CD4-positive, alpha-beta T cell (primary cell): ENCODE measurements at places on chromosomes 1 and 21. TPM values are rescaled to one million over a fixed set of nuclear protein-coding genes. Genes with fewer than 3 reads are reported as not detected.

The NUP210L gene
- 0.03 TPM for total RNA-seq

The SPRR5 gene
- not detected for total RNA-seq

The ETNK2 gene
- total RNA-seq: 11.7 TPM

The SPRR1A gene
- total RNA-seq: not detected

The SOAT1 gene
- total RNA-seq: 37.2 TPM

The TNFRSF18 gene
- 17.8 TPM for total RNA-seq

The FCER1G gene
- total RNA-seq: 2.0 TPM

The KIFAP3 gene
- total RNA-seq: 12.1 TPM

The ADAMTS4 gene
- 0.28 TPM for total RNA-seq

The ABCG1 gene
- total RNA-seq: 116 TPM

The CCDC185 gene
- total RNA-seq: not detected

The PTPRC gene
- 661 TPM for total RNA-seq

The COL24A1 gene
- total RNA-seq: not detected

The C1orf21 gene
- 0.45 TPM for total RNA-seq

The SLAMF7 gene
- total RNA-seq: 0.78 TPM

The AVPR1B gene
- total RNA-seq: not detected
